Activated CD8-positive, alpha-beta memory T cell treated with anti-CD3 and anti-CD28 coated beads, Interleukin-2, amount 10 ng/mL, durations not matched to agents 7 days and 5 days (primary cell): ENCODE measurements at places on chromosomes 6 and 20. TPM values are rescaled to one million over a fixed set of nuclear protein-coding genes. Genes with fewer than 3 reads are reported as not detected.
A peak's percentile ranks its signal among the peaks of the same experiment; 100 is the strongest.

The ABHD16B gene
- total RNA-seq, result not detected

The MEI4 gene
- total RNA-seq, result not detected

- DNase-seq, result peak; percentile 89
- peak overlapping the region; percentile 85 for H3K27ac ChIP-seq
- H3K27me3 ChIP-seq, result no peaks in the 10 kb centered on the region
- no peaks in the 10 kb centered on the region for H3K36me3 ChIP-seq
- H3K4me1 ChIP-seq, result peaks cover 48% of the 10 kb centered on the region
Observed at GRCh38 chr6:26312501-26313397, 52.2 kb upstream of the BTN3A2 start.

DNA sequence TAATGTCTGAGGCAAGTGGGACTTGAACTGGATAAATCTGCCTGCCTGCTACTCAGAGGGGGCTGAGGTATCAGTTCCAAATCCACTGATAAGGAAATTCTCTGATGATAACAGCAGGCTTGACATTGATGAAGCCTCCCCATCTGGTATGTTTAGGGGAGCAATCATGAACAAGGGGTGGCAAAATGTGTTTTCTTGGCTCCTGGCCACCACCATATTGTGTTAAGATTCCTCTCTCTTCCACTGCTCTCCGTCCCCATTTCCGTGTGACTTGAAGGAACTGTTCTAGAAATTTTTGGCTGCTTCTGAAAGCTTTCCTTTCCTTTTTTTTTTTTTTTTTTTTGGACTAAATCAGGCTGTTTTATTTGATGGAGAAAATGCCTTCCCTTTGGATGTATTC lies 335.3 kb upstream of the NRSN1 start:
- H3K4me3 ChIP-seq, result no peak overlapping the region
- no peaks in the 10 kb centered on the region for H3K27me3 ChIP-seq
- H3K4me1 ChIP-seq, result no peaks in the 10 kb centered on the region
- H3K27ac ChIP-seq, result no peak overlapping the region
- no peak for DNase-seq

The WFDC2 gene
- not detected for total RNA-seq

- DNase-seq, result no peak
- H3K36me3 ChIP-seq, result no peaks in the 10 kb centered on the region
- peaks cover 4% of the 10 kb centered on the region for H3K27me3 ChIP-seq
- no peak overlapping the region for H3K27ac ChIP-seq
- H3K4me1 ChIP-seq, result no peaks in the 10 kb centered on the region
Observed at GRCh38 chr6:165716886-165717285, 53.8 kb upstream of the PDE10A start.
